Activated CD4-positive, CD25-positive, alpha-beta regulatory T cell treated with anti-CD3 and anti-CD28 coated beads, Interleukin-2, amount 50 U/mL, for 24 hours (primary cell): ENCODE measurements at places on chromosomes 4 and X.

GRCh38 chrX:154495472-154495922 lies 5.1 kb upstream of the SLC10A3 start:
- ATAC-seq, result no peak

- no peak for ATAC-seq
Measured at GRCh38 chrX:112053169-112053568, 29.4 kb downstream of the TRPC5 start.

DNA sequence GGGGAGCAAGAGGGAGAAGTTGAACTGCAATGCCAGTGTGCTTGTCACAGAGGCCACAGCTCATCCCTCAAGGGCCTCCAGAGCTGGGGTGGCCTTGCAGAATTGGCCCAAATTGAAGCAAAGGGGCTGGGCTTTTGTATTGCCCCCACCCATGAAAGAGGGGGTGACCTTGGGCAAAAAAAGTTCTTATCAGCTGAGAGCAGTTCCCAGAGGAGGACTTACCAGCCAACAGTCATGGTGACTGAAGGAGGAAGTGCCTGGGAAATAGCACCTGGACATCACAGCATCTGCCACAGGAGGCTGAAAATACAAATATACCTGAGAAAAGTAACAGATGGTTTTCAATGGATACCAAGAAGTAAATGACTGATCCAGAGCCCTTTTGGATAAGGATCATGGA lies 262.4 kb downstream of the MID1IP1 start:
- no peak for ATAC-seq

- ATAC-seq, result no peak
Measured at GRCh38 chr4:19580095-19580494, 671.6 kb upstream of the SLIT2 start.

DNA sequence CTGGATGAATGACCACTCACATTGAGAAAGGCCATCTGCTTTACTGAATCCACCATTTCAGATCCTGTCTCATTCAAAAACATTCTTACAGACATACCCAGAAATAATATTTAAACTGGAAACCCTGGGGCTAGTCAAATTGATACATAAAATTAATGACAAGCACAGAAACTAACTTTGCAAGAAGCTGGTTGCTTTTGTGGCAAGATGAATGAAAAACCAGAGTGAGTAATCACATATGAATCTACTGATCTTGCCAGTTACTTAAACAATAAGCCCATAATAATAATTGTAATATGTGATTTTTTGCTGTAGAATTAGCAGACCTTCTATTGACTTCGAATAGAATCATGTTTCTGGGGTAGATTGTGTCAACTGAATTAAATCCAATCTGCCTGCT lies 235.1 kb downstream of the PPARGC1A start:
- ATAC-seq, result no peak

GRCh38 chr4:24655971-24656370 lies 71.6 kb upstream of the DHX15 start:
- no peak for ATAC-seq

DNA sequence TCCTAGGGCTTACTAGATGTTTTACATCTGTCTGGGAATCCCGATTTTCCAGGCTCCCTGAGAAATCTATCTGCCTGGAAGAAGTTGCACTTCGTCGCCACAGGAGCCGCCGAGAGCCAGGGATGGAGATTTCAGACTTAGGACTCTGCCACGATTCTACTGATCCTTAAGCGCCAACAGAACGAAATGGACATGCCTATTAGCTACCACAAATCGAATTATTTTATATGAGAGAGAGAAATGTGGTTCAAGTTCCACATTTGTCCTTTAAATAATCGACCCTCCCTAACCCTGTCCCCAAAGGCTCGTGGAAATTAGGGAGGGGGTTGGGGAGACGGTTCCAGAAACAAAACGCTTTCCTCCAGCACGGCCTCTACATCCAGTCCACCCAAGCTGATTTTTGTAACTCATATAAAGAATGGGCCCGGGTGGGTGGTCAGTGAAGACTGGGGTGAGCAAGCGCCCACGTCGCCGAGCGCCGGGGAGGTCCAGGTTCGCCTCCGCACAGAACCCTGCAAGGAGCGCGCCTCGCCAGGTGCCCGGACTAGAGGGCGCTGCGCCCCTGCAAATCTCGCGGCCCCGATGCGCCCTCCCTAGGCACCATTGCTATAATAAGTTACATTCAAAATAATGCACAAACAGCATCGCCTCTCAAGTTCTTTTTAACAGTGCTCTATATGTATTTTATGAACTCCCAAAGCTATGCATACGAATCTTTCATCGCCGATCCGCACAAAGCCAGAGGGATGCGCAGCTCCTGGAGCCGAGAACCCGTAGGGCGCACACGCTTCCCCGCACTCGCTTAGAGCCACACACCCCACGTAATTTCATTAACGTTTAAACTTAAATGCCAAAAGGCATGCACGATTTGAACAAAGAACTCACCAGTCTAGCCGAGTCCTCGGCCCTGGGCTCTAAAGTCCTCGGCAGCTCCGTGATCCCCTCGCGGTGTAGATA lies 2.1 kb upstream of the FAT1 start:
- no peak for ATAC-seq

DNA sequence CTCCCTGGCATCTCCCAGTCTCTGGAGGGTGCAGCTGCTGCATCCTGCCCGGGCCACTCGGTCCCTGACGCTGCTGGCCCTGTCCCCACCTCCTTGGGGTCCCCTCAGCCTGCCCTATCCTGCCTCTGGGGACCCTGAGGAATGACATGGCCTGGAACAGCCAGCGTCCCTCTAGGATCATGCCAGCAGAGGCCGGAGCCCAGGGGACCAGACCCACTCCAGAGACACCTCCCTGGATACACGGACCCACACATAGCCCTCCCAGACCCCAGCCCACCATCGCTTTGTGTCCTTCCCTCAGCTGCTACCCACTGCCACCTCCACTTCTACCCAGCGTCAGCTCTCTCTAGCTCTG lies 35.5 kb downstream of the CPLX1 start:
- no peak for ATAC-seq

GRCh38 chrX:65536291-65536690 lies 1.7 kb upstream of the LAS1L start:
- ATAC-seq, result no peak

GRCh38 chr4:82380831-82381230 lies 7.0 kb upstream of the HNRNPD start:
- no peak for ATAC-seq

- no peak for ATAC-seq
Measured at GRCh38 chrX:150573702-150574101, 5.3 kb downstream of the MTM1 start.

DNA sequence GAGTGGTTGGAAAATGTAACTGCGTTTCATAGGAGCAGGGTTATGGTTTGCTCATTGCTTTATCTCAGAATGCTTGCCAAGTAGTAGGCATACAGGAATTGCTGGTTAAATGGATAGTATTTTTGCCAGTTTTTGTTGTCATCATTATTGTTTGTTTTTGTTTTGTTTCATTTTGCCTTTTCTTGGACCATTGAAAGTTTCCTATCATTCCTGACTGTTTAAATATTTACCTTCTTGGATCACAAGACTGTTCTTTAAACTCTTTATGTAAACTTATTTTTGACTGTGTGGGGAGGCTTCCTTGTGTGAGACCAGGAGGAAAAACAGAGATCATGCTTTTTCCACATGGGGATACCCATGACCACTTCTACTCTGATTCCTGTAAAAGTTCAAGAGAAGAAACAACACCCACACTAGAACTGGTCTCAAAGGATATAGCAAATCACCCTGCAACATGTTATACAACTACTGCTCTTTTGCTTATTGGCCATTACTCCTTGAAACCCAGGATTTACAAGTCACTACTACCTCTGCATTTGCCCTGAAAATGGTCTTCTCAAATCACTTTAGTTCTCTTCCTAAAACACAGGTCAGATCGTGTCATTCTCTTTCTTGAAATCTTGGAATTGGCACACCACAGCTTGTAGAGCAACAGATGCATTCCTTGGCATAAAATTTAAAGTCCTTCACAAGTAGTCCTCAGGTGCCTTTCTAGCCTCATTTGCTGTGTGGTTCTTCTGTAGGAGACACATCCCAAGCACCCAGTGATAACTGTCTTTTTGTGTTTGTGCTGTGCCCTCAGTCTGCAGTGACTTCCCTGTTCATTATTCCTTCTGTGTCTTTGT lies 51.3 kb downstream of the FNIP2 start:
- ATAC-seq, result no peak

DNA sequence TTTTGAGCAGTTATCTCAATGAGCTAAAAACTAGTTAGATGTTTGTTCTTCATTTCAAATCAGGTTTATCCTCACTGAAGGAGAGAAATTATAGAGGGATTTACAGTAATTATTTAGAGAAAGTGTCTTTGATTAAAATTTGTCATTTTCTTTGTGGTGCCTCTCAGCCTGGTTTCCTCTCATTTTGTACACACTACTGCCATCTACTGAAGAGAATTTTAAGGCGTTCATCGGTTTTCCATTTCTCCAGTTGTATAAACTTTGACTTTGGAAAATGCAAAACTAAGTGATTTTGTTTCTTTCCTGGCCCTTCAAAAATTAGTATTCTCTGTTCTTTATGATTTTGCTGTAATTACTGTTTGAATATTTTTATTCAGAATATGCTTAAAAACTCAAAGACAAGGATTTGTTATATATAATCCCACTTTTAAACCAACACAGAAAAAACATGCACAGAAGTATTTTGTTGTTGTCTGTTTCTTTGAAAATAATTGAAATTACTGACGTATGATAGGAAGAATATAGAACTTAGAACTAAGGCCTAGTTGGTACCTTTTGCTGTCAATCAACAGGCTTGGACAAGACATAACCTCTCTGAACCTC lies 34.4 kb upstream of the ANXA3 start:
- no peak for ATAC-seq

DNA sequence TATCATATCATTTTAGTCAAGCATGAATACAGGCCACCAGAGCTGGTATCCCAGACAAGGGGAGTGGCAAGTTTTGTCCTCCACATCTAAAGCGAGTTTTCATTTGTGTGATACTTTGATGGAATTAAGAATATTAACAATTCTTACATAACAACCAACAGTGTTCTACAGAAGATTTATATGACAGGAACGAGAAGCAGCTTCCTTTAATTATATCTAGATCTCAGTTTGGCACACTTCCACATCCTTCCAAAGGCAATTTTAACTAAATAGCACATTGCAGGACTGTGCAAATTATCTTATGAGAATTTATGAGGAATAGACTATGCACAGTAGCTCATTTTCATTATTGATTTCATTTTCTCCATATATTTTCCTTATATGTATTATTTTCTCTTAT lies 121.2 kb upstream of the GUCY1A1 start:
- no peak for ATAC-seq

DNA sequence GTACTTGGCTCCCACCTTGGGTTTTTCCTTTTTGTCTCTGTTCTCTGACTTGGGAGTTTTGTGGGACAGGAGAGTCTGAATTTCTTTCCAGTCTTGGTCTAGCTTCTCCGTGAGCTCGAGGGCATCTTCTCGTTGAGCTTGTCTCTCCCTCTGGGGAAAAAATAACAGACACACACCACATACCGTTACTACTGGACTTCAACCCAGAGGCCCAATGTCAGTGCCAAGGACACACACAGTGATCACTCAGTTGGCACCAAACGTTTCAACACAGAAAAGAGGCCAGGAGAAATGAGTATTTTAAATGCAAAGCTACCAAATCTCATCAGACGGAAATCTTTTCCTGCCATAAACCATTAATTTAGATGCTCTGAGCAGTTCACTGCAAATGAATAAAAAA lies 9.7 kb downstream of the NOP14 start:
- ATAC-seq, result no peak

DNA sequence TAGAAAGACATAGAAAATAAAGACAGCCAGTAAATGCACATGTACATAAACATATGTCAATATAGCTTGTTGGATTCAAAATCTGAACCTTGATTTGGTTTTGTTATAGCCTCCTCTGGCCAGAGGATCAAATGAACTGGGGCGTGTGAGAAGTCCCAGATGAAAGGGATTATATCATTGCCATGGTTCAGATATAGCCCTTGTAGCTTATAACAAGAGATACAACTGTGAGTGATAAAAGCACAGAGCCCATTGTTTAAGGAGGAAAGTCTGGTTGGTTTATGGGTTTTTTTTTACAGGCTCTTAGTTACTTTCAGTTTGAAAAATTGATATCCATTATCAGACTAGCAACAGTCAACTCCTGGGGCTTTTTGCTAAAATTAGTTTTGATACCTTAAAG lies 101.7 kb upstream of the GLRA2 start:
- ATAC-seq, result no peak

GRCh38 chrX:56729152-56729850 lies at the start of gene NBDY:
Gene NBDY, plus strand, starts transcription at chrX:56729243. Its CDS starts 111 bp downstream, at chrX:56729354.
- peak; percentile 74 for ATAC-seq

GRCh38 chrX:107551546-107551945 lies 76.8 kb upstream of the PRPS1 start:
- ATAC-seq, result no peak

DNA sequence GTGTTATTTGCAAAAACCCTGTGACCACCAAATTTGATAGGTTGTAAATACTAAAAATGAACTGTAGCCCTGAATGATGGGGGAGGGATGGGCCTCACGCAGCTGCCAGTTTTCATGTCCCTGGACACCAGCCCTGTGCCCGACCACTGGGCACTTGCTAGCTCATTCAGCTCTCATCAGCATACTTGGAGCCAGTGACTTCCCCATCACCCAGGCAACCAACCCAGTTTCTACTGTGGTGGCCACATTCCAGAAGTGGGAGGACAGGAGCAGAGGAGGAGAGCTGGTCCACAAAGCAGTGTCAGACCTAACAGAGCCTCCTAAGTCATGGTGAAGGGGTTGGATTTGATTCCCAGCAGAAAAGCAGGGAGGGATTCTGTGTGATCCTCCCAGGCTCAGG lies 128.2 kb downstream of the CPEB2 start:
- ATAC-seq, result no peak

DNA sequence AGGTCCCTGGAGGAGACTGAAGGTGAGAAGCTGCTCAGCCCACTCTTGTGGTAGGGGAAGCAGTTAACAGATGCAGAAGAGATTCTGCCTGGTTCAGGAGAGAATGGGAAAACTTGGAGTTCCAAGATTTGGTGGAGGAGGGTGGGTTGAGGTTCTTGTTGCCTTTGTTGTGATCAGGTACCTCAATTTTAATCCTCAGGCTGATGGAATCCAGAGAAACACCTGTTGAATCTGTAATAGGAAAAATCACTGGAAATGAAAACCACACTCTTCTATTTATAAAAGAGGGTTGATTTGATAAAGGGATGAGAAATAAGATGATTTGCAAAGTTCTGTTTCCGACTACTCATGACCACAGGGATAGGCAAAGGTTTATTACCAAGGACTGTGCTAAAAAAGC lies 132.1 kb downstream of the EDA start:
- no peak for ATAC-seq

- ATAC-seq, result no peak
Measured at GRCh38 chr4:4726051-4726450, 133.4 kb upstream of the MSX1 start.

DNA sequence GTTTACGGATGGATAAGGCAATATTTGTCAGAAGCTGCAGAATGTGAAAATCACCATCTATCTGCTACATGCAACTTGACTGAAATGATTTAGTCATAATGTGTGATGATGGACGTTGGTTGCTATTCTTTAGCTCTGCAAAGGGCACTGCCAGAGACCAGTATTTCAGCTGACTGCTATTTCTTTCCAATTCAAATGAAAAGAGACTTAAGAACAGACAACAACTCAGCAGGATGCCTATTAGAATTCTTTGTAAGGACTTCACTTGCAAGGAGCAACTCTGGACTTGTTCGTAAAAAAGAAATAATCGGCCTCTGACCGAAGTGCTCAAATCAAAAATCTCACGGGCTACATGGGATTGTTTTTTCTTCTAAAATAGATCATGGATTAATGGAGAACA lies 262.7 kb downstream of the DHX15 start:
- ATAC-seq, result no peak

- ATAC-seq, result no peak
Measured at GRCh38 chr4:94389595-94390267, 47.1 kb upstream of the HPGDS start.

GRCh38 chr4:6349896-6350603 lies 80.4 kb downstream of the WFS1 start:
- ATAC-seq, result no peak
